ENCODE measurements at places on chromosomes 7 and 10.

GRCh38 chr7:94602181-94602580 is 53.8 kb downstream of the SGCE start:
- DNase-seq = no peak

DNA sequence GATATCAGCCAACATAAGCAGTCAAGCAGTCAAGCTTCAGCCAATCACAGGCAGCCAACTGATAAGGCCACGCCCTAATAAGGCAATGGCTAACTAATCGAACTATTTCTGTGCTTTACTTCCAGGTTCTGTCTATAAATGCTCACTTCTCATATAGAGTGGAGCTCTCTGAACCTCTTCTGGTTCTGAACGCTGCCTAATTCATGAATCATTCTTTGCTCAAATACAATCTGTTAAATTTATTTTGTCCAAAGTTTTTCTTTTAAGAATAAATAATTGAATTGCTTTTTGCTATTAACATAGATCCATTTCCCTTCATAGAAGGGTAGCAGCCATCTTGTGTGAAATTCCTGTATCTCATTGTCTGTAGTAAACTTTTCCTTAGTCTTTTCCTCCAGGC is 97.9 kb upstream of the TMEM72 start:
- DNase-seq = no peak

DNA sequence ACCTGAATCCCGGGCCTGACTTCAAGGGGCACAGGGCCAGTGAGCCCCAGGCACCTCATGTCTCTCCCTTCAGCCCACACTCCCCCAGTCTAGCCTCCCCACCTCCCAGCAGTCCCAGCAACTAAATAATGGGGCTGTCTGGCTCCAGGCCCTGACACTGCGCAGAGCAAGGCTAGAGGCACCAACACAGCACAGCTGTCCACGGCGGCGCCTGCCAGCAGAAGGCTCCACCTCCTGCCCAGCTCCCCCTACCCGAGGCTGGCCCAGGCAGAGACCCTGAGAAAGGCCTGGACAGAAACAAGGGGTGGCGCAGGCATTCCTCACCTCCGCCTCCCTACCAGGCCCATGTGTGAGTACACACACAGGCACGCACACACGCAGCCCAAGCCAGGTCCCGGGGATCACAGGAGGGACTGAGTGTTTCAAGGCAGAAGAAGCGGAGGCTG is 6.1 kb downstream of the KCNH2 start:
- no peak for DNase-seq

DNA sequence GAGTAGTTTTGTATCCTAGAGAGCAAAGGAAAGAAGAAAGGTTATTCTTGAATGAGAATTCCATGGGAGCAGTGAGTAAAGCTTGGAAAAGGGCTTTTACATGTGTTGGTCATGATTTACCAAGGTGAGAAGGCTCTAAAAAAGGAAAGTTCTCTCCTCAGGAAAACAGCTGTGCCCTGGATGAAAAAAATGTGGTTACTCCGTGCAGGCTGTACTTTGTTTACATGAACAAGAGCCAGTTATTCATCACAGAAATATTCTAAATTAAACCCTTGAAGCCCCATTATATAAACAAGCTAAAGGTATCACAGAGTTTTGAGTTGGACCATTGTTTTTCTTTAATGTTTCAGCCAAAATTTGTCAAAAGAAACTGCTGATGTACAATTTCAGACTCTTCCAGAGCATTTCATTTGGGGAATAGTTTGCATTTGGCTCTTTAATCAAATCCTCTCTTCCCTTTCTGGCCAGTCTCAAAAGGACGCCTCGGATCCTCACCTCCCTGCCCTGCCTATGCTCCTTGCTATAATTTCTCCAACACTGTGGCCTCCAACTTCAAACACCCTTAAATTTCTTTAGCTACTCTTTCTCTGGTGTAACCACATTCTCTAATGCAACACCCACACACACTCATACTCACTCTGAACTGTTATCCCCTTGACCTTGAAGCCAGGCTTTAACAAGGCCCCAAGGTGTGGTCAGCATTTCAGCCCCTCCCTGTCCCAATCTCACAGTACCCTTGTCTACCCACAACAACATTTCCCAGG is 47.4 kb downstream of the AFAP1L2 start:
- no peak for DNase-seq

GRCh38 chr10:43262397-43262901 is 4.4 kb downstream of the RASGEF1A start:
- DNase-seq = no peak

GRCh38 chr10:34815185-34816084 is at the start of gene PARD3:
TSS of gene PARD3 (minus strand) at chr10:34815296. CDS start at chr10:34814995, 301 bp downstream.
- DNase-seq = no peak

DNA sequence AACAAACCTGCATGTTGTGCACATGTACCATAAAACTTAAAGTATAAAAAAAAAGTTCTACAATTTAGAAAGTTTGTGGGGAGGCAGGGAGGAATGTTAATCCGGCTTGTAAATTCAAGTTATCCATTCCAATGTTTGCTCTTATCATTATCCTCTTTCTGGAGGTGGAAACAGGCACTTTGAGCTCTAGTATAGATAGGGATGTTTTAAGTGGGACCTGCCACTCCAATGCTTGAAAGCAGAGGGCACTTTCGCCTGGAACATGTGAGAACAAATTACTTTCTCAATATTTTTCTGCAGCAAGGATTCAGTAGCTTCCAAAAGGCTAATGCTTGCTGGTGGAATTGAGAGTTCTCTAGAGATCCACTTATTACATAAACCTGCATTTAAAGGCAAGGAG is 45.6 kb downstream of the FEZF1 start:
- DNase-seq = no peak

- DNase-seq = no peak
These were observed 185.5 kb downstream of the SGMS1 start for GRCh38 chr10:50438049-50438936.

DNA sequence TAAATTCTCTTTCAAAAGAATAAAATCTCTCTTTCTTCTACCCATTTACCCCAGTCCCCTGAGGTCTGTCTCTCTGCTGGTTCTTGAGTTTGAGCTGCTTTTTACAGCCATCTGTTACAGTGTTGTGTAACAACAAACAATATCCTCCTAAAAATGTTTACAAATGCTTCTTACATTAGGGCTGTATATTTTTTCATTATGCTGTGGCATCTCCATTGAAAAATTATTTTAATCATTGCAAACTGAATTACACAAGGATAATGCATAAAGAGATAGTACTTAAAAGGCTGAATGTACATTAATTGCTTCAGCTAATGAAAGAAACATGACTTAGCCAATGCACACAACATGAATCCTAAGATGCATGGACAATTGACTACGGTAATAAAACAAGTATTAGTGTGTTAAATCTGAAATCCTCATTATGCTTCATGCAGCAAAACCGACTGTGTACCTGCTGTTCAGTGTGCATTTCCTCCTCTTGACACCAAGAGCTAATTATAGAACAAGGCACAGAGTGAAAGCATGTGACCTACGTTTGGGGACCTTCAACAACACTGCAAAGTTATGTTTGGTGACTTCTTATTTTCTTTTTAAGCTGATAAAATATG is 181.7 kb upstream of the RHOBTB1 start:
- DNase-seq = no peak

DNA sequence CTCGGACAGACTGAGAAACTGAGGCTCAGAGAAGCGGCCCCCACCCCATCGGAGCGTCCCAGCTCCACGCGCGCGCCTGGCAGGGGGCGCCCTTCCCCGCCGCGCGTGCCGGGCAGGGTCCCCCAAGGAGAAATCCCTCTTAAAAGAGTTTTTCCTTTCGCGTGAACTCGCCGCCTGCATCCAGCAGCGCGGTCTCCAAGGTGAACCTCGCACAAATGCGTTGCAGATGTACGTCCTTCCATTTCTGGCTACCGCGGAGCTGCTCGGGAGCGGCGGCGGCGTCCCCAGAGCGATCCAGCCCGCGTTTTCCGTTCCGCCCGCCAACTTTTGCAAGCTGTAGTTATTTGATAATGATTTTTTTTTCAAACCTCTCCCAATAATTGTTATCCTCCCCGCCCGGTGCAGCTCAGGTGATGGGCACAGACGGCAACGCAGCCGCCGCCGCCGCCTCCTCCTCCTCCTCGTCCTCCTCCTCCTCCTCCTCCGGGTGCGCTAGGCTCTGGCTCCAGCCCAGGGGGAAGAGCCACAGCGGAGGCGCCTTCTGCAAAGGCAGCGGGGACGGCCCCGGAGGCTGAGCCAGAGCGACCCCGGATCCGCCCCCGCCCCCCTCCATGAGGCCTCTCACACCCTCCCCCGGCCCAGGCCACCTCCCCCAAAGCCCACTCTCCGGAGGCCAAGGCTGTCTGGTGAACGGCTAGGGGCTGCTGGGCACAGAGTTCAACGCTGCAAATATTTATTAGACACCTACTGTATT is 74.0 kb upstream of the CUX1 start:
- peak; percentile 66 for DNase-seq

GRCh38 chr10:30812018-30812851 is 182.7 kb upstream of the LYZL2 start:
- no peak for DNase-seq

- DNase-seq = no peak
These were observed 21.0 kb upstream of the RPA3 start for GRCh38 chr7:7739204-7740036.

- DNase-seq = no peak
These were observed 609.4 kb upstream of the PCDH15 start for GRCh38 chr10:55410415-55410885.

DNA sequence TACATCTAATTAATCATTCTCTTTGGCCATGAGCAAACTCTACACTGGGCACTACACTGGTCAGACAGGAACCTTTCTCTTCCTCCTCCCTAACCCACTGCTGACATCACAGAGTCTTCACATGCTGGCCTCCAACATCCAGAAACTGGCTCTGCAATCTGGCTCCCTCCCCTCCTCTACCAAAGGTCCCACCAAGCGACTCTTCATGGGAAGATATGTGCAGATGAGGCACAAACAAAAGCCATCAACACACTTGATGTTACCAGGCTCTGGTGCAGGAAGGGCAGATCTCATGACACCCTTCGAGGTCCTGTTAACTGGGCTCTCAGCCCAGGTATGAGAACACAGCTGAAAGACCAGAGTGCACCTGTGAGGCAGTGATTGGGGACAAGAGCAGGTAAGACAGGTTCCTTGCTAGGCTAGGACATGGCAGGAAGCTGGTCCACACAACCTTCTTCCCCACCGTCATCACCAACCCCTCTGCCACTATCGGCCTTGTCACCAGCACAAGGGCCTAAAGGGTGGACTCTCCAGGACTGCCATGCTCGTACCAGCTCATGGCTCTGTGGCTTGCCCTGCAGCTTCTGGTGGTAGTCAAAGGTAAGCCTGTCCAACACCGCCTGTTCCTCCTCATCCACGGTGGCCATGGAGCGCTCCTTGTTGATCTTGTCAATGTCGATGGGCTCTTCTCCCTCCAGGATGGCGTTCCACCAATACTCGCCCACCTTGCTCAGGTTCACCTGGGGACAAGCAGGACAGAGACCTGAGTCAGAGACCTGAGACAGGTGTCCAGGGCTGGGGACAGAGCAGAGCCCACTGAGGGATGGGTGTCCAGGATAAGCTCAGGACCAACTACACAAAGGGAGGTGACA is 66.6 kb upstream of the CAMK2B start:
- DNase-seq = no peak

GRCh38 chr10:69051303-69051702 is 36.6 kb upstream of the SRGN start:
- no peak for DNase-seq

DNA sequence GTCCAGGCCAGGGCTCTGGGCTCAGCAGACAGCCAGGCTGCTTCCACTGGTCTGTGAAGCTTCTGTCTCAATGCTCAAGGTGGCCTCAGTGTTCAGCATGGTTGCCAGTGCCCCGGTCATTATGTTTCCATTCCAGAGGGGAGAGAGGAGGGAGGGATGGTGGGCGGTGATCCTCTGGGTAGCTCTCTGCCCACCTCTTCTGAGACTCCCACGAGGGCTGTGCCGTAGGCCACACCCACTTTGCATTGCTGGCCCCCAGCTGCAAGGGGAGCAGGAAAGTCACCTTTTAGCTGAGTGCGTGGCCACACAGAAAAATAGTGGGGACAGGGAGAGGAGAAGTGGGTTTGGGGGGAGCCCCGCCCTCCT is 42.5 kb downstream of the FOXK1 start:
- DNase-seq = no peak

- no peak for DNase-seq
These were observed 67.6 kb downstream of the PRTFDC1 start for GRCh38 chr10:24884793-24885192.

- DNase-seq = no peak
These were observed 69.0 kb downstream of the CREB5 start for GRCh38 chr7:28481091-28481926.

- DNase-seq = no peak
These were observed 38.6 kb upstream of the TAS2R16 start for GRCh38 chr7:123034106-123034505.

DNA sequence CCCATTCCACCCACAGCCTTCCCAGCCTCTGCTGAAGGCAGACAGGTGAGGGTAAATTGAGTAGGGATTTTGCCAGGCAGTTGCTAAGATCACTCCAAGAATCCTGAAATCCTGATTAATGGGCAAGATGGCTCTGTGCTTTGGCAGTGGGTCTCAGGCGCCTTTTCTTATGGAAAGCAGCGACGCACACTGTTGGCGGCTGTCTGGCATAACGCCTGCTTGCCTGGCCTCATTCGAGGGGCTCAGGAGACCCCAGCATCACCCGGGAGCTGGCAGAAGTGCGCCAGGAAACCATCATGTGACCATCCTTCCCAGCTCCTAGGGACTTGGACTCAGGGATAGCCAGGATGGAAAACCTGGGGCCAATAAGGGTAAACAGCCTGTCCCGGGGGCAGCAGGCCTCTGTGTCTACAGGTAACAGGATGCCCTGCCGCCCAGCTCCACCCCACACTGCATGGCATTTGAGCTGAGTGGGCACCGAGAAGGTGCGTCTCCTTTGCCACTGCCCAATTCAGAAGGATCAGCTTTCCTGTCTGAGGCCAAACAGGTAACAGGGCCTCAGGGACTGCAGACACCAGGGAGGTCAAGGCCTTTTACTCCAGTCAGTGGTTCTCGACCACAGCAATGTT is 98.6 kb downstream of the FAM53B start:
- no peak for DNase-seq

DNA sequence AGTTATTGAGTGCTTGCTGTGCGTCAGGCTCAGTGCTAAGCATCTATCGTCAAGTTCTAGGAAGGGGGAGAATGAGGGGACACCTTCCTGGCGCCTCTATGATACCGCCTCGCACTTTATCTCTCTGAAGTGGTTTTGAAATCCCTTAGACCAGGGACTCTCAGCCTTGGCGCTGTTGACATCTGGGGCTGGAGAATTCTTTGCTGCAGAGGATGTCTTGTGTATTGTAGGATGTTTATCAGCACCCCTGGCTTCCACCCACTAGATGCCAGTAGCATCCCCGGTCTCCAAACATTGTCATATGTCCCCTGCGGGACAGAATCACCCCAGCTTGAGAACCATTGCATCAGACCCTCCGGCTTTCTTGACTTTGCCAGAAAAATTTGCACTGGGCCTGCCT is 285.5 kb downstream of the CCDC3 start:
- no peak for DNase-seq

GRCh38 chr7:128206747-128207500 is 34.2 kb upstream of the LEP start:
- no peak for DNase-seq

DNA sequence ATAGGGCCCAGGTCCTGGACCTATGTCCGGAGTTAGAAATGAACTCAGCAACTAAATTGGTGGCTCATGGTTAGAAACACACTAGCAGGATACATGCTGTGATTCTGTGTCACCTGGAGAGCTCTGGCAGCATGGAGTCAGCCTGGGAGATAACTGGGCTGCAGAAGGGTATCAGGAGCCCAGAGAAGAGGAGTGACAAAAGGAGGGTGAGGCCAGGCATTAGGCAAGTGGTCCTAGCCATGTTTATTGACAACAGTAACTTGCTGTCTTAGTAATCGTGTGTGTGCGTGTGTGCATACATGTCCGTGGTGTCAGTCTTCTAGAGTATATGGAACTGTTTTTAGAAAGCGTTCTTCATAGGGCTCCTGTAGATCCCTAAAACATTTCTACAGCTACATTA is 157.5 kb upstream of the PHYHIPL start:
- no peak for DNase-seq

Measured in stimulated activated effector memory CD8-positive, alpha-beta T cell treated with anti-CD3 and anti-CD28 coated beads, Interleukin-12 subunit alpha, Interleukin-12 subunit beta, amount 100 ng/mL, for 72 hours (primary cell).